ENCODE measurements at places on chromosomes 1 and 21.

DNA sequence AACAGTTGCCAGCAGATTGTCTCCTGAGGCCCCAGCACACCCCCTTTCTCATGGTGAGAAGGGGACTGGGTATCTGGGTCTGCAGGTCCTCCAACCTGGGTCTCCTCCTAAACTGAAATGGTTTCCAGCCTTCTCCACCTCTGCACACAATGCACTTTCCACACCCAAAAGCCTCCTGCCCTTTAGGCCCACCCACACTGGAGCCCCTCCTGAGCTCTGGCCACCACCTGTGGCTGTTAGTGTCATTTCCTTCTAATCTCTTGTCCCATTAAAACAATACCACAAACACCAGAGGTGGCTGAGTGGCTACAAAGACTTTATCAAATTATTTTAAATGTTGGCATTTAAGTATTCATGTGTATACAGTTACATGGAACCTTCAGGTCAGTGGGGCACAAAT is 11.5 kb downstream of the GPR3 start:
- DNase-seq = no peak

- no peak for DNase-seq
Measured at GRCh38 chr1:6268415-6268814, 7.5 kb upstream of the GPR153 start.

GRCh38 chr1:200890818-200891773 is 3.6 kb upstream of the INAVA start:
- no peak for DNase-seq

- no peak for DNase-seq
Measured at GRCh38 chr1:87265786-87266185, 62.9 kb upstream of the LMO4 start.

GRCh38 chr21:41295721-41296254 is 20.8 kb upstream of the FAM3B start:
- DNase-seq = no peak

DNA sequence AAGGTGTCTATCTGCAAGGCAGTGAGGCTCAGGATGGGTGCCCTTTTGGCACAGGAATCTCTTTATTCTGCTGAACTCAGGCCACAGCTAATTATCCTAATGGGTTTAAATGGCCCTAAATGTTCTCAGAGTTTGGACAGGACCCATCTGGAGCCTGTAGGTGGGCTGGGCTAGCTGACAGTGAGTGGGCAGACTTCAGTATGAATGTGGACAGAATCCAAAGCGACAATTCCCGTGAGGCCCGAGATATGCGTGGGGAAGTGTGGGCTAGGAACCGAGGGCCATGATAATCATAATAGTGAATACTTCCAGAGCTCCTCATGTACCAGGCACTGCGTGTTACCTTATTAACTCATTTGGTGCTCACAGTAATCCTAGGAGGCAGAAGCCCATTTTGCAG is 165.3 kb downstream of the GRIK3 start:
- DNase-seq = no peak

- DNase-seq = no peak
Measured at GRCh38 chr1:203597331-203598090, 29.1 kb upstream of the ATP2B4 start.

DNA sequence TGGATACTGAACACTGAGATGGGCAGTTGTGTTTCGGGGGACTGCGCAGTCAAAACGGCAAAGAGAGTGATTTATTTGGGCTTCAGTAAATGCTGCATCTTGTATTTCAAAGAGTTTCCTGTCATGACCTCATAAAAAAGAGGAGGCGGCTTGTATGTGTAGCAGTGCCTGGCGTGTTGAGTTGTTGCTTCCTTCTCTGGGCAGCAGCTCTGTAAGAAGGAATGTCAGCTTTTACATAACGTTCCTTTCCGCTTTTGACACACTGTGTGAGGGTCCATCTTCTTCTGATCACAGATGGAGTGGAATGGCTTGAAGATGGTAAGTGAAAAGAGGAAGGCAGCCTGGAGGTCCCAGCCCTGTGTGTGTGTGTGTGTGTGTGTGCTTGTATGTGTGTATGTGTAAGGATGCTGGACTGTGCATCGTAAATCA is 941 bp downstream of the ELAVL4 start:
- DNase-seq = peak; percentile 54

DNA sequence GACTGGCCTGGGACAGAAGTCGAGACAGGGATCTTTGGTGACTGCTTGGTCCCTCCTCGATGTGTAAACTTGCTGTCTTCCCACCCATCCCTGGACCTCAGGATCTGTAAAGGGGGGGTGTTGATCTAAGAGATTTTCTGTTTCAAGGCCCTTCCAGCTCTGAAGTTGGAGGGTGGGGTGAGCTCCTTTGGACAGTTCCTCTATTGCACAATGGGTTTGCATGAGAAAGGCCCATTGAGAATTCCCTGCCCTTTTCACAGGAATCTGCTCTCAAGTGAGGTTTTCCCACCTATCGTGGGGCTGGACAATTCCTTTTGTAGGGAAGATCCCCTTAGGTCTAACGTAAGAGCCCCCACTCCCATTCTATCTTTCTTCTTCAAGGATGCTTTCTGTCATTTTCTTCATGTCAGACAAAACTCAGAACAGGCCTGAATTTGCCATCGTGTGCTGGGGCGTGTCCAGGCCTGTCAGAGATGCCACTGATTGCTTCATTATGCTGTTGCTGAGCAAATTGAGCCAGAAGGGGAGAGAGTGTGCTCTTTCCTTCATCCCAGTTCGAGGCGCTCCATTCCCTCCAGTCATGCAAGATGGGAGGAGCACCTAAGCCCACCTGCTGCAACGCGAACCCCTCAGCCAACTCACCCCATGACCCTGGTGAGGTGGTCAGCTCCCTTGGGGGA is 149.9 kb upstream of the IGSF21 start:
- DNase-seq = no peak

DNA sequence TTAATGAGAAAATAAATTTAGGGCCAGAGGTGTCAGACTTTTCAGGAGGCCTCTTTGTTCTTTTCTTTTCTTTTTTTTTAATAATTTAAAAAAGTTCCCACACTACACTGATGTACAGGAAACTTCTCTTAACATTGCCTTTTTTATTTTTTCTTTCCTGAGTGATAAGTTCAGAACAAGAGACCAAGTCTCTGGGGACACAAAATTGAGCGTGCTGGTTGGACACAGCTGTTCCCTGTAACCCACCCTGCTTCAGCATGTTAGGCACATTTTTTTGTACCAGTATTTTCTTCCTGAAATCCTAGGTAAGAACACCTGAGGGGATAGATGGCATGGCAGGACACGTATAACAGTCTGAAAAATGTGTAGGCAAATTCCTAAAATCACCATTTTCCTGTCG is 50.1 kb downstream of the PBX1 start:
- no peak for DNase-seq

- DNase-seq = no peak
Measured at GRCh38 chr1:212819726-212820125, 27.7 kb downstream of the SPATA45 start.

- no peak for DNase-seq
Measured at GRCh38 chr1:1333551-1334241, 2.6 kb downstream of the TAS1R3 start.

DNA sequence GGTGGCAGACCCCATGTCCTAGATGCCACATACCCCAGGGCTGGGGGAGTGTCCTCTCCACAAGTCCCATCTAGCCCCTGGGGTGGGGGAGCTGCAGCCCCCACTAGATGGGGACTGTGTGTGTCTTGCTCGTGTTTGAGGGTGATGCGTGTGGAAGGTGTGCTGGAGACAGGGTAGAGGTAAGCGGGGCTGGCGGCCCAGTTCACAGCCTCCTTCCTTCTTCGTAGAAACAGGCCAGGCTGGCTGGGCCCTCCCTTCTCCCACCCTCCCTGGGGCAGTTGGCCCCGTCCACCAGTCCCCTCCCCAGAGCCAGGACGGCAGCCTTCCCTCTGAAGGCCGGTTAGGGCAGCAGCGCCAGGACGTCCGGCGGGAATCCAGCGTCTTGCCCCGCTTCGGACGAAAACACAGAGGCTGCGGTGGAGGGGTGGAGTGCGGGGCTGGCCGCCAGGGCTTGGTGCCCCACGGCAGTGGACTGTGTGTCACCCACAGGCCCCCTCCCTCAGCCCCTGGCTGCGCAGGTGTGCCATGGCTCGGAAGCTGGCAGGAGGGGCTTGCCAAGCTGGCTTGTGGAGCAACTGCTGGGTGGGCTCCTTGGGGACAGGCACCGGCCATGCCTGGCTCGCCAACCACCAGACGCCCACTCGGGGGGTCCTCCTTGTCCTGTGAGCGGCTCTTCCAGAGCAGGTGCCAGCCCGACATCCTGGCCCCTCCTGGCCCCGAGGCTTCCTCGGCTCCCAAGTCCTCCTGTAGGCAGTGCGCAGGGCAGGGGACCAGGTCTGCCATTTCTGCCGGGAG is 3.6 kb downstream of the PRDM16 start:
- no peak for DNase-seq

- no peak for DNase-seq
Measured at GRCh38 chr1:8017495-8018197, 8.5 kb downstream of the ERRFI1 start.

DNA sequence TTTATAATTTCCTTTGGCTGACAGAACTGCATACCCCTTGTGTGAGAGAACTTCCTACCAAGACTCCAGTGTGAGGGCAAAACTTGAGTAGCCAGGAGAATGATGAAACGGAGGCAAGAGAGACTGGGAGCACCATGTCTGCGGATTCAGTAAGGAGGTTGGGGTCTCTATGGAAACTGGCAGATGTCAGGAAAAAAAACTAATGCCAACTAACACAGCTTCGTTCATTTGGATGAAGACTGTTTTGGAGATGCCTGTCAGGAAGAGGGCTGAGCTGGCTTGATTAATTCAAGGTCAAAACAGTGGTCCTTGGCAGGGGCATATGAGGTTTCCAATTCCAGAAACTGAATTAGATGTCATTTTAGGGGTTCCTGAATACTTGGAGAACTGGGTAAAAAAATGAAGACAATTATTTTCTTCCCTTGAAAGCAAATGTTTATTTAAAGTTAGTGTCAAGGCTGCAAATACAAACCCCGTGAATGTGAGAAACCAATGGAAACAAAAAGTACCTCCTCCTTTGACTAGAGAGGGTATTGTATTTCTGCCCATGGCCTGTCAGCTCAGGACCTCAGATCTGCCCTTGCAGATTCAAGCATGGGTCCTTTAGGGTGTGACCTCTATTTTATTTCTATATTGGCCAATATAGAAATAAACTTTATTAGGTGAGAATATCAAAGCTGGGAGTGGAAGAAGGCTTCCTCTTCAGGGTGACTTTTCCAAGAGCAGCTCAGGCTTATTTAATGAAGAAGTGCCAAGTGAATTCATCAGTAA is 110.5 kb downstream of the MAST2 start:
- DNase-seq = no peak

GRCh38 chr1:113941245-113941559 is 12.1 kb downstream of the HIPK1 start:
- DNase-seq = no peak

DNA sequence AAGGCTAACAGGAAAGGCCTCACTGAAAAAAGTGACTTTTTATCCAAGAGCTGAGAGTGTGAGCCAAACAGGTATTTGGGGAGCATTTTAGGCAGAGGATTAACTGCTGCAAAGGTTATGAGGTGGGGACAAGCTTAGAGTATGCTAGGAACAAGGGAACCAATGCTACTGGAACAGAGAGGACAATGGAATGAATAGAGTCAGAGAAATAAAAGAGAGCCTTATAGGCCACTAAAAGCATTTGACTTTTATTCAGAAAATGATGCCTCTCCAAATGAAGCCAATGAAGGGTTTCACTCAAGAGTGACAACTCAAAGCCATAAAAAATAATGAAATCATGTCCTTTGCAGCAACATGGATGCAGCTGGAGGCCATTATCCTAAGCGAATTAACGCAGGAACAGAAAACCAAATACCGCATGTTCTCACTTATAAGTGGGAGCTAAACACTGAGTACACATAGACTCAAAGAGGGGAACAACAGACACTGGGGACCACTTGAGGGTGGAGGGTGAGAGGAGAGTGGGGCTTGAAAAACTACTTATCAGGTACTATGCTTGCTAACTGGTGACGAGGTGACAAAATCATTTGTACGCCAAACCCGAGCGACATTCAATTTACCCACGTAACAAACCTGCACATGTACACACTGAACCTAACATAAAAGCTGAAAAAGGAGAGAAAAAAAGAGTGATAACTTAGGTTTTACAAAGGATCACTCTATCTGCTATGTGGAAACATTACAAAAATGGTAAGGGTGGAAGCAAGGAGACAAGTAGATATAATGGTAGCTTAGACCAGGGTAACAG is 11.1 kb downstream of the PTP4A2 start:
- no peak for DNase-seq

GRCh38 chr1:247362153-247362552 is 30.5 kb upstream of the ZNF496 start:
- no peak for DNase-seq

DNA sequence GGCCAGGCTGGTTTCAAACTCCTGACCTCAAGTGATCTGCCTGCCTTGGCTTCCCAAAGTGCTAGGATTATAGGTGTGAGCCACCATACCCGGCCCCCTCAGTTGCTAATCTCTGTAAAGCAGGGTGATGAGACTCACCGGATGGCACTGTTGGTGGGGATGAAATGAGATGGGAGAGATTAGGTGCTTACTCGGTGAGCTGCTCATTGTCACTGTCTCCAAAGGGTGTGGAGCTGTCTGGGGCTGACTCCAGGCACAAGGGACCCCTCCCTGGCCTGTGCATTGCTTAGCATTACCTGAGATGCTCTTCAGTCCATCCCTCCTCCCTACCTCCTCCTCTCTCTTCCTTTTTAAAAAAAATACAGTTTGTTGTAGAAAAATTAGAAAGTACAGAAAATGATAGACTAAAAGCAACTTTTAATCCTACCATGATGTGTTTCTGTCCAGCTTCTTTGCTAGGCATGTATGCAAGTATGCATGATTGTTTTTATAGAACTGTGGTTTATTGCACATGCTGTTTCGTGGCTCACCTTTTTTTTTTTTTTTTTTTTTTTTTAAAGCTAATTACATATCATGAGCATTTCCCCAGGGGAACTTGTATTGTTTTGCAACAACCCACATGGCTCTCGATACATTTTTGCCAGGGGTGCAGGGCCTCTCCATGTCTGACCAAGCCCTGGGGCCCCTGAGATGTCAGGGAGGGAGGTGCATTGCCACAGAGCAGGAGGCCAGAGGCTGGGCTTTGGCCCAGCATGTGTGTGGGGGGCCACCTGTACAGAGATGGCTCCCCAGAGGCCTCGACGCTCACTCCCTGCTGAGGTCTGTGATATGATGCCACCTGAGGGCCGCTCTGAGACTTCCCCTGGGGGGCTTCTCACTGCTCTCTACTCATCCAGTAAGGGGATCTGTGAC is 55.4 kb downstream of the ARHGEF10L start:
- DNase-seq = no peak

GRCh38 chr1:89104147-89104546 is 21.8 kb downstream of the GBP2 start:
- no peak for DNase-seq

GRCh38 chr1:202585590-202585933 is 124.7 kb downstream of the SYT2 start:
- no peak for DNase-seq

- no peak for DNase-seq
Measured at GRCh38 chr1:20558191-20558590, 5.8 kb downstream of the FAM43B start.

GRCh38 chr1:115340879-115341278 is 2.8 kb upstream of the NGF start:
- DNase-seq = no peak

GRCh38 chr1:226476648-226477319 is 68.9 kb upstream of the PARP1 start:
- no peak for DNase-seq

- no peak for DNase-seq
Measured at GRCh38 chr1:165896277-165896676, 68.9 kb downstream of the UCK2 start.

GRCh38 chr21:37119421-37120218 is 46.6 kb downstream of the TTC3 start:
- no peak for DNase-seq

GRCh38 chr1:80925130-80925805 is 875.5 kb upstream of the ADGRL2 start:
- DNase-seq = no peak

GRCh38 chr1:80565406-80565805 is 1235.3 kb upstream of the ADGRL2 start:
- no peak for DNase-seq
